COLO829 (cell line): ENCODE measurements at places on chromosomes 12 and 14.

DNA sequence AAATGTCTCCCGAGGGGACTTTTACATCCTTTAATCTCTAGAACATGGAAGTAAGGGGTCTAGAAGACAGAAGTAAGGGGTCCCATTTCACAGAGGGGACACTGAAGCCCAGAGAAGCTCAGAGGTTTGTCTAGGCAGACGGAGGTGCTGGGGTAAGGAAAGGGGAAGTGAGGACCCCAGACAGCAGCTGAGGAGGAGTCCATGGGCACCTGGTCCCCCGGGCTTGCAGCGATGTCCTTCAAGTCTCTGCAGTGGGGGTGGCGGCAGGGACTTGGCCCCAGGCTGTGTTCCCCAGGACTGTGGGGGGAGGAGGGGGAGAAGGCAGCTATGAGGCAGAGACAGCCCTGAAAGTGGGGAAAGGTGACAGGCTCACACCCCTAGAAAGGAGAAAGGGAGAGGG, 30.7 kb downstream of the DTX1 start:
- no peak for DNase-seq

GRCh38 chr12:14278294-14278953, 87.1 kb upstream of the ATF7IP start:
- no peak for DNase-seq

DNA sequence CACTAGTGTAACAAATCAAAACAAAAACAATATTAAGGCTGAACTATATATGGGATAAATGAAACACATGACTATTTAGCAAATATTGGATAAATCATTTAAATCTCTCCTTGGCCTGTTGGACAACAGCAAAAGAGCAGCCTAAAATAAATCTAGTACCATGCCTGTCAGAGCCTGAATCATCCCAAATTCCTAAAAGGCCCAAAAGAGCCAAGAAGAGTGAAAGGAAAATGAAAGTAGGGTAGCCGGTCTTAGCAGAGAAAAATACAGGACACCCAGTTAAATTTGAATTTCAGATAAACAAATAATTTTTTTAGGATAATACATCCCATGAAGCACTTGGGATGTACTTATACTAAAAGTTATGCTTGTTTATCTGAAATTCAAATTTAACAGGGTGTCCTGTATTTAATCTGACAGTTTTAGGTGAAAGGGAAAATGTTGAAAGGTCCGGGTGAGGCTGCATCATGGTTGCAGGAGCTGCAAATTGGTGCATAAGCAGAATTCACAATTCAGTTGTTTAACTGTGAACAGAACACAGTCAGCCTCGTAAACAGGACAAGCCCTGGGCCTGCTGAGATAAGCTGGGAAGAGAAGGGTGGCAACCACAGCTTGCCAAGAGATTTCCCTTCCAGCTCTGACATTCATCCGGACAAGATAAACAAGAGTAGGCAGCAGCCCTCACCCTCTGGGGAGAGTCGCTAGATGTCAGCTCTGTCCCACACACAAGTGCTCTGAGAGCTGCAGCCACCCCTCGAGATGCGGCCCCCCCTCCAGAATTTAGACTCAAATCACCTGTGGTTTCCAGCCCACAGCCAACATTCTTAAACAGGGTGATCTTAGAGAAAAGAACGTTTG, 30.3 kb downstream of the DMAC2L start:
- DNase-seq = peak; percentile 56

GRCh38 chr14:79660053-79660939, 551.0 kb downstream of the DIO2 start:
- DNase-seq = no peak

GRCh38 chr14:60093606-60094005, 1.9 kb downstream of the PCNX4 start:
- DNase-seq = no peak
